ENCODE measurements at places on chromosomes 3 and 15.

DNA sequence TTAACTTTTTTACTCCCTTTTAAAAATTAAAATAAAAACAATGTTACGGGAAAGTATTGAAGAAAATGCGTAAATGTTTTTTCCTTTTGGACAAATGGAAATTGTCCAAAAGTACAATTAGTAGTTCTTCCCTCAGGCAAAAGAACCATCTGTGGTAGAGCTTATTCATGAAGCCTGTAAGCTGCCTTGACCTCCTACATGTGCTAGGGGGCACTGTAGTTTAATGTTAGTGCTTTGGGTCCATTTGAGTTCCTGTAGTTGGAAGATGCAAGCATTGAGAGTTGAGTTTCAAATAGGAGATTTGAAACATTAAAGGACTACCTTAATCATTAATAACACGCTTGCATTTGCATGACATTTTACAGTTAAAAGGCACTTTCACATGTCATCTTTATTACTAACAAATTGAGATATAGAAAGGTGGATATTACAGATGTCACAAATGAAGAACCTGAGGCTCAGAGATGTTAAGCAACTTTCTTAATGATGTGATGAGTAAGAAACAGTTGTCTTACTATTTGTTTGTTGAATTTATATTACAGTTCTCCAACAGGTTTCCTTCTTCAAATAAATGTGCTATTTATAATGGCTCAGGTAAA, 1.8 kb upstream of the ZNF385D start:
- peak; percentile 70 for DNase-seq

GRCh38 chr3:13867732-13868131, 12.1 kb downstream of the WNT7A start:
- no peak for DNase-seq

DNA sequence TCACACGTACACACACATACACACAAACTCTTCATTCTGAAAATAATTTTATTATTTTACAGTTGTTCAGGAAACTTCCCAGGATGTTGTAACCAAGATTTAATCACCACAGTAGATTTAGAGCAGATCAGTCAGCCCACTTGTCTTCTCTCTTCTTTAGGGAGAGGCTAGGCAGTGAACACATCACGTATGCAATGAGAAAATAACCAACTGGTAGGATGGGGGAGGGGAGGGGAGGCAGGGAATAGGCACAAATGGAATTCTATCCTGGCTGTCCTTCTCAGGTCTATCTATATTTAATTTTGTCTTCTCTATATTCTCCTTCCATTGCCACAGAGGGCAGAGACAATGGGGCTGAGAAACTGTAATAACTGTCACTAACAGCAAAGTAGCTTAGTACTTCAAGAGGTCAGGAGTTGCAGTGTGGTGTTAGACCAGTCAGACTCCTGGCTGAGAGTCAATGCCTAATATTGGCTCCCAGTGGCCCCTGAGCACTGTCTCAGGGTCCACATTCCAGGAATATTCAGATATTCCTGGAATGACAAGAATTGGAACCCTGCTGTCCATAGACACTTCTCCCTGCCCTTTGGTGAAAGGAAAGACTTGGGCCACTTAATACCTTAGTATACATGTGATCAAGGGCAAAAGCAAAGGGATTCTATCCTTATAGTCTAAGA, 2.6 kb upstream of the HCLS1 start:
- peak; percentile 25 for DNase-seq

DNA sequence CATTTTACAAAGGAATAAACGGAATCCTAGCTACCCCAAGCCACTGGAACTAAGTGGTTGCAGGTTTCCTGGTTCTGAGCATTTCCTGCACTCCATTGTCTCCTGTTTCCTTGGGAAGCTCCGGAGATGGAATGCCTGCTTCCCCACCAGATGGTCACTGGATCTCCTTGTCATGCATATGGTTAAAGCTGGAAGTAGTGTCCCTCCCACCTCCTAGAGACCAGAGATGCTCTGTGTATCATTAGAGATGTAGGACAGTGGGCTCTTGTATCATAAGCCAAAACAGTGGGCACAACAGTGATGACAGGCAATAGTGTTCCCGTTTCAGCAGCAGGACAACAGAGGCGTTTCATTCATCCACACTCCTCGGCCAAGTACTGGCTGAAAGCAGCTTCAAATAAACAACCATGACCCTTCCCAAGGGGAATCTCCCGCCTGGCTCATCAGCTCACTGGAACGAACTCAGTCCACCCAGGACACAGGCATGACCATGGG, 136.2 kb upstream of the EIF1B start:
- no peak for DNase-seq

GRCh38 chr3:37323494-37323893, 149.1 kb upstream of the LRRFIP2 start:
- no peak for DNase-seq

- no peak for DNase-seq
Observed at GRCh38 chr15:77644543-77645247, 12.0 kb upstream of the LINGO1 start.

DNA sequence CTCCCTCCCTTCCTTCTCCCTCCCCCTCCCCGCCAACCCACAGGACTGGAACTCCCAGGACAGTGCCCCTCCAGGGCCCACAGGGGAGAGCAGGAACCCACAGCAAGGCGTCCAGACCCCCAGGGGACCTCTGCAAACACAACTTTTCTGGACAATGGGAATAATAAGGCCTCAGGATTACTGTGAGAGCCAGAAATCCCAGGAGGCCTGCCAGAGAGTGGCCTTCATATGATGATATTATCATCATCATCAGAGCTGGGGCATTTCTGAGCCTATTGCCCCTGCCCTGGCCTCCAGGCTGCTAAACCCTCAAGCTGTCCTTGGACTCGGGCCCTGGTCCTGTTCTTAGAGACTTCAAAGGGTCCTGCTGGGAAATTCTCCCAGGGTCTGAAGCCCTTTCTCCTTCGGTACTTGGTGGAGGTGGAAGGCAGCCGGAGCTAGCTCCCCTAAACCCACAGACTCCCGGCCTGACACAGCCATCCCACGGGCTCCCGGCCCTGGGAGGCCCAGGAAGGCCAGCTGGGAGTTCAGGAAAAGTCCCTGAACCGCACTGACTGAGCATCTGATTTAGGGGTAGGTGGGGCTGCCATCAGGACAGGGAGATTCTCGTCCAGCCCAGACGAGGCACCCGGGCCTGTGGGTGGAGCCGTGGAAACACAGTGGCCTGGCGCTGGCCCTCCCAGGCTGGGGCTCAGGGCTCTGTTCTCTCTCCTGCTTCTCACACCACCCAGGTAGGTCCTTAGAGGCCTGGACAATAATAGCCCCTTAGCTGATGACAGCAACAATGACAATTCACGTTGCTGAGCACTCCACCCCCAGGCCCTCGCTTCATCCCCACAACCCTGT, 4.9 kb downstream of the CALML4 start:
- DNase-seq = no peak

DNA sequence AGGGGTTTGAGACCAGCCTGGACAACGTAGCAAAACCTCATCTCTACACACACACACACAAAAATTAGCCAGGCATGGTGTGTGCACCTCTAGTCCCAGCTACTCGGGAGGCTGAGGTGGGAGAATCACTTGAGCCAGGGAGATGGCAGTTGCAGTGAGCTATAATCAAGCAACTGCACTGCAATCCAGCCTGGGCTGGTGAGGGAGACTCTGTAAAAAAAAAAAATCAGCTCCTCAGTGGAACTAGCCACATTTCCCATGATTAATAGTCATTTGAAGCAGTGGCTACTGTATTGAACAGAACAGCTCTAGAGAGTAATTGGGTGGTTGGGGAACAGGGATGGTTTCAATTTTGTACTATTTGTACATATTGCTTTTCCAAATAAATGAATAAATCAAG, 11.5 kb upstream of the FBXO40 start:
- no peak for DNase-seq

GRCh38 chr3:43155464-43156121, 49.7 kb upstream of the POMGNT2 start:
- DNase-seq = peak; percentile 86

GRCh38 chr15:92719021-92719420, 63.4 kb upstream of the FAM174B start:
- DNase-seq = no peak

All from EH (cell line).